Osteocyte (in vitro differentiated cells): ENCODE measurements at places on chromosomes 13 and 19. TPM values are rescaled to one million over a fixed set of nuclear protein-coding genes. Genes with fewer than 3 reads are reported as not detected.

DNA sequence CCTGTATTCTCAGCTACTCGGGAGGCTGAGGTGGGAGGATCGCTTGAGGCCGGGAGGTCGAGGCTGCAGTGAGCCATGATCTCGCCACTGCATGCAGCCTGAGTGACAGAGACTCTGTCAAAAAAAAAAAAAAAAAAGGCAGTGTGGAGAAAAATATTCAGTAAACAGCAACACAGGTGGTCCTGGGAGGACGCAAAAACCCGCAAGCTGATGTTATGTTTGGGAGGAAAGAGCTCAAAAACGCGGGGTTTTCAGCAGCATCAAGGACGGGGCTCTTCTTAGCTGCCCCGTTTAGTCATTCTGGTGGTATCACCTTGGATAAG is 599 bp upstream of the ZNF784 start:
- H3K27me3 ChIP-seq = no peaks in the 10 kb centered on the region
- peaks cover 17% of the 10 kb centered on the region for H3K4me1 ChIP-seq
- peak overlapping the region; percentile 91 for H3K4me3 ChIP-seq
- peak overlapping the region; percentile 68 for H3K27ac ChIP-seq
- no peak for DNase-seq

DNA sequence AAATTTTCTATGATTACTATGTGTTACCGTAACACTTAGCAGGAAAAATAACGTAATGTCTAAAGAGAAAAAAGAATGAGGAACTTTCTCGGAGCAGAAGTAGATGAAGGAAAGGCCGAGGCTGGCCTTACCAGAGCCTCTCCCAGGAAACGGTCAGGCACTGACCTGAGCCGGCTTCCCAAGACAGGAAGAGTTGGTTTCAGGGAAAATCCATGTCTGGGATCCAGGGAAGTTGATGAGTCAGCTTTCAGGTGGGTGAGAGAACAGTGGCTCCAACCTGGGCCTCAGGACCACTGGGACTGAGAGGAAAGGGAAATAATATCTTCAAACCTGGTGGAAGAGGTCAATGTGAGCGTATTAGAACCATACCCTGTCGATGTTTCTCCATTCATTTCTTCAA is 93.3 kb upstream of the UBL3 start:
- no peak overlapping the region for H3K4me3 ChIP-seq
- no peaks in the 10 kb centered on the region for H3K36me3 ChIP-seq
- no peak overlapping the region for H3K27ac ChIP-seq
- DNase-seq = no peak

CATSPERD gene
- total RNA-seq = not detected in 2 replicates

ZIC5 gene
- 8.8 and 9.4 TPM in 2 replicates for total RNA-seq

GRCh38 chr19:44626048-44626624 is 12.8 kb downstream of the IGSF23 start:
- no peak for DNase-seq
- H3K27me3 ChIP-seq = no peaks in the 10 kb centered on the region
- H3K36me3 ChIP-seq = no peaks in the 10 kb centered on the region
- no peak overlapping the region for H3K4me3 ChIP-seq
- peak overlapping the region; percentile 47 for H3K27ac ChIP-seq

DNA sequence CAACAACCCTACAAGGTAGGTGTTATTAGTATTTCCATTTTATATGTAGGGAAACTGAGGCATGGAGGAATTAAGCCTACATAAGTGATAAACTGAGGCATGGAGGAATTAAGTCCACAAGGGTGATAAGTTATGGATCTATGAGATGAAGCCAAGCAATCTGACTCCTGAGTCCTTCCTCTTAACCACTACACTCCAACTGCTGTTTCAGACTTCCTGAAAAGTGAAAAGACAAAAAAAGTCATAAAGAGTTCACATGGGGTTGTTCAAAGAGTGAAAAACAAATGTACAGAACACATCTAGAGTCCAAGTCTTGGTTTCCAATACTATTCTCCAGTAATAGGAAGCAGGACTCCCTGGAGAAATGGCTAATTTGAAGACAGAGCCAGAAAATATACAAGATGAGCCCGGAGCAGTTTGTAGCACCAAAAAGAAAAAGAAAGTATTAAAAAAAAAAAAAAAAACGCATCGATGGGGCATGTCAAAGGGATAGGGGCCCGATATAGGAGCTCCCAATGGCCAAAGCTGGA is 12.1 kb downstream of the CRYL1 start:
- H3K4me3 ChIP-seq = no peak overlapping the region
- DNase-seq = no peak
- peak overlapping the region; percentile 32 for H3K27ac ChIP-seq
- H3K4me1 ChIP-seq = peaks cover 18% of the 10 kb centered on the region

DNA sequence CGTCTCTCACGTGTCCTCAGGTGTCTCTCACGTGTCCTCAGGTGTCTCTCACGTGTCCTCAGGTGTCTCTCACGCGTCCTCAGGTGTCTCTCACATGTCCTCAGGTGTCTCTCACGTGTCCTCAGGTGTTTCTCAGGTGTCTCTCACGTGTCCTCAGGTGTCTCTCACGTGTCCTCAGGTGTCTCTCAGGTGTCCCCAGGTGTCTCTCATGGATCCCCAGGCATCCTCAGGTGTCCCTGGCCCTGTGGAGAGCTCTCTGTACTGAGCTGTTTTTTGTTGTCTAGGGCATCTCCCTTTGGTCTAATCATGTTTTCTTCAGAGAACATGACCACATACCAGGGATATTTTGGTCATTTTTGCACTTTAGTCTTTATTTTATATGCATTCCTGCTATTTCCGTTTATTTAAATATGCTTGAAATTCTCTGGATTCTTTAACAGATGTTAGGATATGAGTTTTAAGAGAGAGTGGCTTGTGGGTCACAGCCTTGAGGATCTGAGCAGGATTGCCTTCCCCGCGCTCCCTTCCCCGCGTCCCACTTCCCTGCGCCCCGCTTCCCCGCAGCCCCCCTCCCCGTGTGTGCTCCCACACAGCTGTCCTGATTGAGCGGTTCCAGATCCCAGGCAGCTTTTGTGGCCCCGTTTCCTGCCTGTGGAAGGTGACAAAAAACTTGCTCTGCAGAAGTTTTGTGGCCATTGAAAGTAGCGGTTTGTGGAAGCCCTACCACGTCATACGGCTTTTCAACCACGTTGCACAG is 31.9 kb downstream of the ATP4B start:
- peaks cover 19% of the 10 kb centered on the region for H3K4me1 ChIP-seq
- DNase-seq = no peak
- no peak overlapping the region for H3K4me3 ChIP-seq
- no peaks in the 10 kb centered on the region for H3K27me3 ChIP-seq

- DNase-seq = no peak
- no peak overlapping the region for H3K4me3 ChIP-seq
- peaks cover 13% of the 10 kb centered on the region for H3K4me1 ChIP-seq
- H3K27me3 ChIP-seq = peaks cover 6% of the 10 kb centered on the region
- H3K27ac ChIP-seq = no peak overlapping the region
- no peaks in the 10 kb centered on the region for H3K36me3 ChIP-seq
These were observed 81.4 kb upstream of the MEDAG start for GRCh38 chr13:30824651-30825050.

DNA sequence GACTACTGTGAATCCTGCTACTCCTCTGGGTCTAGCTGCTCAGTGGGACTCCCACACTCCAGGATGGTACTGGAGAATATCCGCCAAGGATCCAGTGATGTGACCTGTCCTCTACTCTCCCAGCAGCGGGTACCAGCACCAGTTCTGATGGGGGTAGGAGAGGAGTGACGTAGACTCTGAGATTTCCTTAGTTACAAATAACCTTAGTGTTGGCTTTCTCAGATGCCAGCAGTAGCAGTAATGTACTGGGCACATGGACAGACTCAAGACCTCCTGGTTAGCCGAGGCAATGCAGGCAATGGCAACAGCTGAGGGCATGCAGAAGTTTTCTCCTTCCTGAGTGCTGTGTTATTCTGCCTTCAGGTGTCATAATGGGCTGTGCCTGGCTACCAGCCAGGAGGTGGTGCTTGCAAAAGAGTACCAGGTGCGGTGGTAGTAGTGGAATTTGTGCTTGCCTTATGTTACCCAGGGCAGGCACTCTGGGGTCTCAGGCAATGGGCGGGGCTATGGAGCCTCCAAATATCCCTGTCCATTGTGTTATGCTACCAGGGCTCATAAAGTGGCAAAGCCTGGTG is 105.3 kb upstream of the KLF5 start:
- H3K36me3 ChIP-seq = peaks cover 17% of the 10 kb centered on the region
- no peak overlapping the region for H3K4me3 ChIP-seq

- peaks cover 2% of the 10 kb centered on the region for H3K4me1 ChIP-seq
- no peaks in the 10 kb centered on the region for H3K36me3 ChIP-seq
- H3K4me3 ChIP-seq = no peak overlapping the region
- no peaks in the 10 kb centered on the region for H3K27me3 ChIP-seq
- no peak for DNase-seq
- no peak overlapping the region for H3K27ac ChIP-seq
These were observed 129.5 kb upstream of the SLC10A2 start for GRCh38 chr13:103195762-103196161.

SELENOW gene
- 193 and 204 TPM in 2 replicates for total RNA-seq

CXCL17 gene
- total RNA-seq = not detected in 2 replicates

DNA sequence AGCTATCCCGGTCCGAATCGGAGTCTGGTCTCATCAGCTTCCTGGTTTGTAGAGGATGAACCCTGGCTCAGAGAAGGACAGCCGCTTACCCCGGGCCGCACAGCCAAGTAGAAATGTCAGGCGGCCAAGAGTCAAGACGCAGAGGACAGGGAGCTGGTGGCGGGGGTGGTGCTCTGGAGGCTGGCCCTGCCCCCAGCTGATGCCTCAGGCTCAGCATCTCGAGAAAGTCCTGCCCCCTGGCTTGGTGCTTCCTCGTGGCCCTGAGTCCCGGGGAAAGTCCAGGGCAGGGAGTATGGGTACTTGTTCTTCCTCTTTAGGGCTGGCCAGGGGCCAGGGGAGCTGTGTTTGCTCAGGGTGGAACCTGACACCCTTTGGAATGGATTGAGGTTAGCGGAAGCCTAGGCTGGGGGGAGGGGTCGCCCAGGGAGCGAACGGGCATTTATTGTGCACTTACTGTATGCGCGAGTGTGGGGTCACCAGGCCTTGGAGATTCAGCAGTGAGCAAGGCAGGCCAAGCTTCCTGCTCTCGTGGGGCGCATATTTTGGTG is 2.2 kb downstream of the TJP3 start:
- H3K27ac ChIP-seq = no peak overlapping the region
- peaks cover 5% of the 10 kb centered on the region for H3K4me1 ChIP-seq
- H3K4me3 ChIP-seq = no peak overlapping the region
- DNase-seq = no peak
- no peaks in the 10 kb centered on the region for H3K36me3 ChIP-seq

KCNJ14 gene
- 0.86 and 1.6 TPM in 2 replicates for total RNA-seq

MZF1 gene
- total RNA-seq = 25.3 and 30.9 TPM in 2 replicates

TLE6 gene
- total RNA-seq = 0.65 and 1.5 TPM in 2 replicates

DNA sequence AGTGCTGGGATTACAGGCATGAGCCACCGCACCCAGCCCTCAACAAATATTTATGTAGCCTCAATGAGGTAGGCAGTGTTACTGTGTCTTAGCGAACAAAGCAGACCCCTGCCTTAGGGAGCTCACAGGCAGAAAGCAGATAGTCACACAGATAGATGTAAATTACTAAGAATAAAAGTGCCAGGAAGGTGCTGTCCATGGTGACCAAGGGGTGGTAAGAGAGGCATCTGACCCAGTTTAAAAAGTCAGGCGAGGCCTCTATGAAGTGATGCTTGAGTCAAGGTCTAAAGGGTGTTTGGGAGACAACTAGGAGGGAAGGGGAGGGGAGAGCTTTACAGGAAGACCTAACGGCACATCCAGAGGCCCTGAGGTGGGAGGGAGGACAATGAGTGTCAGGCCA is 12.4 kb upstream of the CACNG7 start:
- no peak overlapping the region for H3K4me3 ChIP-seq
- DNase-seq = no peak
- no peaks in the 10 kb centered on the region for H3K4me1 ChIP-seq
- H3K27me3 ChIP-seq = peaks cover 18% of the 10 kb centered on the region
- no peaks in the 10 kb centered on the region for H3K36me3 ChIP-seq

GRCh38 chr13:93867481-93867880 is 612.0 kb downstream of the DCT start:
- no peaks in the 10 kb centered on the region for H3K27me3 ChIP-seq
- peaks cover 10% of the 10 kb centered on the region for H3K36me3 ChIP-seq
- DNase-seq = no peak
- H3K27ac ChIP-seq = no peak overlapping the region

GRCh38 chr13:48094404-48094780 is 512 bp downstream of the MED4 start:
- DNase-seq = no peak
- H3K27ac ChIP-seq = peak overlapping the region; percentile 92
- no peaks in the 10 kb centered on the region for H3K36me3 ChIP-seq
- H3K4me1 ChIP-seq = peaks cover 31% of the 10 kb centered on the region
- H3K27me3 ChIP-seq = peaks cover 9% of the 10 kb centered on the region
- peak overlapping the region; percentile 95 for H3K4me3 ChIP-seq

GRCh38 chr13:24683351-24683750 is 3.1 kb downstream of the ATP12A start:
- H3K36me3 ChIP-seq = no peaks in the 10 kb centered on the region
- no peak overlapping the region for H3K27ac ChIP-seq
- H3K4me1 ChIP-seq = peaks cover 9% of the 10 kb centered on the region

SHC2 gene
- 61.2 and 61.7 TPM in 2 replicates for total RNA-seq

DNA sequence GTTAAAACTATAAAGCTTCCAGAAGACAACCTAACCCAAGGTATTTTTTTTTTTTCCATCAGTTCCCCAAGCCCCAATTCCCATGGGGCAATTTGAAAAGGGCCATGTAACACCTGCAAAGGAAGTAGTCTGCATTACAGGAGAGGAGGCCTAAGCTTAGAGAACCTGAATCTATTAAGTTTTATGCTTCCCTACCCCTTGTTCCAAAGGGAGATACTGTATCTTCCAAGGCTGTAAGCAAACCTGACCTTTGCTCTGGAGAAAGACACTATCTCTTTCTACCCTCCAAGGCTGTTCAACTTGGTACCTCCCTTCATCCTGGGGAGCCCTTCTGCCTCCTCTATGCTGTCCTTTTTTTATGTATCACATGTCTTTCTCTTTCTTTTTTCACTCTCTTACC is 15.0 kb downstream of the KATNAL1 start:
- peaks cover 11% of the 10 kb centered on the region for H3K4me1 ChIP-seq
- no peak overlapping the region for H3K27ac ChIP-seq
- peaks cover 3% of the 10 kb centered on the region for H3K36me3 ChIP-seq
- H3K27me3 ChIP-seq = no peaks in the 10 kb centered on the region

CYTH2 gene
- 92.1 and 107 TPM in 2 replicates for total RNA-seq

ZNF154 gene
- total RNA-seq = 18.0 and 18.9 TPM in 2 replicates

- no peaks in the 10 kb centered on the region for H3K27me3 ChIP-seq
- H3K4me3 ChIP-seq = no peak overlapping the region
- DNase-seq = no peak
- no peak overlapping the region for H3K27ac ChIP-seq
These were observed 36.1 kb upstream of the EIF3G start for GRCh38 chr19:10155839-10156238.

- no peak for DNase-seq
- no peak overlapping the region for H3K4me3 ChIP-seq
- H3K4me1 ChIP-seq = peaks cover 18% of the 10 kb centered on the region
- H3K27ac ChIP-seq = no peak overlapping the region
These were observed 219.4 kb downstream of the KLF5 start for GRCh38 chr13:73278186-73278585.

DNA sequence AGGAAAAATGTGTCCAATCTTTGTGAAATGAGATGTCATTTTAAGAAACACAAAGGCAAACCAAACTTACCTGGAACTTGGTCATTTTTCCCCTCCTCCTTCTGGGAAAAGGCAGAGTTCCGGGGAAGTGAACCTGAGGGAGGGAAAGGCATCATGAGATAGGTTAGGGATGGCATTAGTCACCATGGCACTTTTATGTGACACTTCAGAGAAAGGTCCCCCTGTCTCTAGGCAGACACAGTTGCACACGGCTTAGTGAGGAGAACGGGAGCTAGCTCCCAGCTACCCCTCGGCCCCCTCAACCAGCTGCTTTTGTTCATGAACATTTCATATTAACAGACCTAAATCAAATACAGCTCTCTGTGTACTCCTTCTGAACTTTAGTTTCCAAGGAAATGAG is 1.5 kb downstream of the ZNF235 start:
- peaks cover 41% of the 10 kb centered on the region for H3K36me3 ChIP-seq
- no peak overlapping the region for H3K27ac ChIP-seq
- H3K27me3 ChIP-seq = no peaks in the 10 kb centered on the region
- DNase-seq = no peak
- H3K4me1 ChIP-seq = peaks cover 16% of the 10 kb centered on the region
- peak overlapping the region; percentile 87 for H3K4me3 ChIP-seq

HIPK4 gene
- total RNA-seq = 0.21 and 0.29 TPM in 2 replicates
